ENCODE measurements at places on chromosomes 2 and 18. TPM values are rescaled to one million over a fixed set of nuclear protein-coding genes. Genes with fewer than 3 reads are reported as not detected.

- DNase-seq: no peak
Observed at GRCh38 chr18:36636237-36636817, 192.5 kb downstream of the TPGS2 start.

DNA sequence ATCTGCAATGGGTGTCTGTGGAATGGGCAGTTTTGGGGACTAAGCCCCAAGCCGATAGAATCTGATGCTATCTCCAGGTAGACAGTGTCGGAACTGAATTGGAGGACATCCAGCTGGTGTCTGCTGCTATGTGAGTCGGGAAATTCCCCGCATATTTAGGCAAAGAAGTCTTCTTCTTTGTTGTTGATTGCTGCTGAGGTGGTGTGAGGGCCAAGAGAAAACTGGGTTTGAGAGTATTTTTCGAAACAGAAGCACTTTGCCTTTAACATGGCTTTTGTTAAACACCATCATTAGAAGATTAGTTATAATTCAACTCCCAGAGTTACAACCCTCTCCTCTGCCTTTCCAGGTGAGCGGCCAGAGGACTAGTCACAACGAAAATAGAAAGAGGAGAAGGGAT lies 49.4 kb upstream of the ACTR3 start:
- DNase-seq: no peak

DNA sequence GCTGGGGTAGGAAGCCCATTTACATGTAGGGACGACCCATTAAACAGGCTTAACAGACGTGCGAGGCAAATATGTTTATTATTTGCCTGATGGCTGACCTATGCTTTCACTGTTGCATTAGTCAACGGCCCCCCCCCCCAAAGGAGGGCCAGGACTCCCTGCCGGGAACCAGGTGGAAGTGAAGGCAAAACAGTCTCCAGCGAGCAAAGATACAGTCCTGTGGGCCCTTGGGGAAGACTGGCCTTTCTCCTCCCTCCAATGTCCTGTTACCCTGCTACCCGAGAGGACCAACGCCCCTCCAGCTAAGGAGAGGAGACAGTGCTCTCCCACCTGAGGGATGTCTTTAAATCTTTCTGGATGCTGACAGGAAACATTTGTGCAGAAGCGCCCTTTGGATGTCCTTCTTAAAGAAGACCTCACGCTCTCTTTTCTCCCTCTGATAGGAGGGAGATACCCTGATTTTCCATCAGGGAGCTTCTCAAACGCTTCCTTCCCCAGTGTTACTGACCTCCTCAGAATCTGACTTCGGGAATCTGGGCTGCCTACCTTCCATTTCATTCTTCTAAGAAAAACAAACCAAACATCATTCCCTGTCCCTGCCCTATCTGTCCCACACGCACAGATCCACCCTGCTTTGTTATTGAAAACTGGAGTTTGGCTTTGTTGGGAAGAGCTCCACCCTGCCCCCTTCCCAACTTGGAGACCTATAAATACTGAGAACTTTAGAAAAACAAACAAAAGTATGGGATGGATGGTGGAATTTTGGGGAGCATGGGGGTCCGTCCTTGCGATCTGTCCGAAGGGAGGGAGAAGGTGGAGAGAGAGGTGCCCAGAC lies 135.9 kb upstream of the SIX3 start:
- no peak for DNase-seq

DNA sequence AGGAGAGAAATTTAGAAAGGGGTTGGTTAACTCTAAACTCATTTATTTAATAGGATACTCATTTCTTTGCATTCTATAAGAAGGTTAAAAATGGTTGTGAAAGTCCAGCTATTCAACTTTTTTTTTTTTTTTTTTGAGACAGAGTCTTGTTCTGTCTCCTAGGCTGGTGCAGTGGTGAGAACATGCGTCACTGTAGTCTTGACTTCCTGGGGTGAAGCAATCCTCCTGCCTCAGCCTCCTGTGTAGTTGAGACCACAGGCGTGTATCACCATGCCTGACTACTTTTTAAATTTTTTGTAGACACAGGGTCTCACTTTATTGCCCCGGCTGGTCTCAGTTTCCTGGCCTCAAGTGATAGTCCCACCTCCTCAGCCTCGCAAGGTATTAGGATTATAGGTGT lies 11.9 kb downstream of the ELP2 start:
- no peak for DNase-seq

DNA sequence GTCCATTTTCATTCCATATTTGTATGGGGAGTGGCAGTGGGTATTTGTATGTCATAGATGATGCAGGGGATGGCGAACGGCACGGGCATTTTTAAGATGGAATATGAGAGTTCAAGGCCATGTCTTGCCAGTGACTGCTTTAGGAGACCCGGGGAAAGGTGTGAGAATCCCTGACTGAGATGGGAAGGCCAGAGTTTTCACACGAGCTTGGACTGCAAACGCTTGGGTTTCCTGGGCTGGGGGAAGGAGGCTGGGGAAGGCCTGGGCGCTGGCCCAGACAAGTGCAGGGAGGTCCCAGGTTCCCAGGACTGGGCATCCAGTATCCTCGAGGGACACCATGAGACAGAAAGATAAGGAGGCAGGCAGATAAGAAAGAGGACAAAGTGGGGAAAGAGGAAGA lies 35.2 kb downstream of the CNGA3 start:
- DNase-seq: no peak

NT5C1B gene
- 1.3 TPM for polyA plus RNA-seq

CCDC148 gene
- 3.6 TPM for polyA plus RNA-seq
